ENCODE measurements at places on chromosomes 5 and 9.

GRCh38 chr9:114214181-114214580 lies 58.8 kb downstream of the COL27A1 start:
- no peak for DNase-seq

DNA sequence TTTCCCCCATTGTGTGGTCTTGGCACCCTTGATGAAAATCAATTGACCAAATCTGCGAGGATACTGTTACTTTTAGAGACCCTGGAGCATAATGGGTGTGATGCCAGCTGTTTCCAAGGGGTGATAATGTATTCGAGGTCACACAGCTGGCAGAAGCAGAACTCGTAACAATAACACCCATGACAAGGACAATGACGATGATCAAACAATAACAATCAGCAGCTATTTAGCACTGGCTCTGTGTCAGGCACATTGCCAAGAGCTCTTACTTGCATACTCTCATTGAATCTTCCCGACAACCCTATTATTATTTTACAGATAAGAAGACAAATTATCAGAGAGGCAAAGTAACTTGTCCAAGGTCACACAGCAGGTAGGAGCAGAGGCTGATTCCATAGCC lies 223.7 kb upstream of the MSX2 start:
- DNase-seq: no peak

- no peak for DNase-seq
Measured at GRCh38 chr9:99299211-99300102, 77.4 kb downstream of the SEC61B start.

- no peak for DNase-seq
Measured at GRCh38 chr5:20335978-20336377, 348.0 kb upstream of the CDH18 start.

DNA sequence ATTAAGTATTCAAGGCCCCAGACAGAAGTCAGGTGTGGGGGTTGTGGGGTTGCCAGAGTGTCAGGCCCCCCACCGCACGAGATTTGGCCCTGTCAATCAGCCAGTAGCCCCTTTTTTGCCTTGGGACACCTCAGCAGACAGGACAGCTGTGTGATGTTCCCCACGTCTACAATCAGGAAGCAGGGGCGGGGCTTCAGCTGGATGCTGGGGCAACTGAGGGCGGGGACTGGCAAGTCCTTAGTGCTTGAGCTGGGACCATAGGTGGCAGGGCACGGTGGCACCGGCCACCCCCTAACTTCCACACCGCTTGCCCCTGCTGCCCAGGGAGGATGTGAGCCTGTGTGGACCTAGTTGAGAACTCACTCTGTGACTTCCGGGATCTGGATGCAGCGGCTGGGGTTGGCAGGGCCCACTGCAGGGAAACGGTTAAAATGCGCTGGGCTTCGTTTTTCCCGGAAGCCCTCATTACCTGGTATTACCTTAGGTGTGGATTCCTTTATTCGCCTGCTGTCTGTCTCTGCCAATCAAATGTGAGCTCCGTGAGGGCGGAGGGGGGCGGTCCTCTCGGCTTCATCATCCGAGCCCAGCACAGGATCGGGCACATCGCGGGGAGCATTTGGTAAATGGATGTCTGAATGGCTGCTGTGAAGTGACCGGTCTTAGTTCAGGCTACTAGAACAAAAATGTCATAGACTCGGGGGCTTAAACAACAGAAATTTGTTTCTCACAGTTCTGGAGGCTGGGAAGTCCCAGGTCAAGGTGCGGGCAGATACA lies 7.5 kb upstream of the GTF3C5 start:
- peak; percentile 54 for DNase-seq

- no peak for DNase-seq
Measured at GRCh38 chr5:113087976-113088514, 111.4 kb downstream of the DCP2 start.

DNA sequence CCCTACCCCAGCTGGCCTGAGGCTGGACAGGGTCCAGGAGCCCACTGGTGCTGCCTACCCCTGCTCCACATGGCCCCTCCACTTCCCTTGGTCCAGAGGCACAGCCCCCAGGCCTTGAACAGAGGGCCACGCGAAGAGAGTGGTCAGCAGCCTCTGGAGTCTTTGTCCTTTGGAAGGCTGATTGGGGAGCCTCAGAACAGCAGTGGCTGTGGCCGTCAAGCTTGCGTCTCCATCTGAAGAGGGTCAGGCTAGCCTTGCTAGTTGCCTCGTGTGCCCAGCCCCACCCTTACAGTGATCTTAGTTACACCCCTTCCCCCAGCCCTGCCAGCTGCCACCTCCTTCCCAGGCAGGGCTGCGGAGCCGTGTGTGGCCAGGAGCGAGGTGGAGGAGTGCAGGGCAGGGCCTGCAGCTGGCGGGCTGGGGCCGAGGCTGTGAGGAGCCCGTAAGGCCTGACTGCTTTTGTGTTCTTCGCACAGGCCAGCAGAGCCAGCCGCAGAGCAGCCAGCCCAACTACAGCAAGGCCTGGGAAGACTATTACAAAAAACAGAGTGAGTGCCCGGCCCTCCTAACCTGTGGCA lies 30.1 kb upstream of the PRDM12 start:
- no peak for DNase-seq

DNA sequence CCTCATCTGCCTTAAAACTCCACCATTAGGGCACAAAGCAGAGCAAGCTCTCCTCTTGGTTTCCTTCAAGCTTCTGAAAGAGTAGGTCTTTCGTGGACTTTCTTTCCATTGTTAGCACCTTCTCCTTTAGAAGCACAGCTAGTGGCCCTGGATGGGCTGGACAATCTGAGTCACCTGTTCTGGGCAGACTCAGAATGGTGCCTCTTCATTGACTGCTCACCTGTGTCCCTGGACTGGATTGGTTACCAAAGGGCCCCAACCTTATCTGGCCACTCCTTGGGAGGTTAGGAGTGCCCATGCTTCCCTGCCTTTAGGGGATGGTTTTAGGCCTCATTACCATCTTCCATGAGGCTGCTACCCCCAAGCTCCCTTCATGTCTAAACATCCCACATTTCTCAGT lies 23.2 kb downstream of the TMEM174 start:
- no peak for DNase-seq

- DNase-seq: no peak
Measured at GRCh38 chr9:70013598-70014196, 30.0 kb upstream of the MAMDC2 start.

- DNase-seq: no peak
Measured at GRCh38 chr5:170861917-170862766, at the start of gene RANBP17. Gene RANBP17 (plus strand): TSS chr5:170862018.

GRCh38 chr9:93154293-93154903 lies 20.3 kb upstream of the NINJ1 start:
- DNase-seq: peak; percentile 59

GRCh38 chr5:125171641-125172040 lies 425.2 kb upstream of the ZNF608 start:
- no peak for DNase-seq

GRCh38 chr5:29252390-29252789 lies 1941.1 kb upstream of the CDH6 start:
- DNase-seq: no peak

DNA sequence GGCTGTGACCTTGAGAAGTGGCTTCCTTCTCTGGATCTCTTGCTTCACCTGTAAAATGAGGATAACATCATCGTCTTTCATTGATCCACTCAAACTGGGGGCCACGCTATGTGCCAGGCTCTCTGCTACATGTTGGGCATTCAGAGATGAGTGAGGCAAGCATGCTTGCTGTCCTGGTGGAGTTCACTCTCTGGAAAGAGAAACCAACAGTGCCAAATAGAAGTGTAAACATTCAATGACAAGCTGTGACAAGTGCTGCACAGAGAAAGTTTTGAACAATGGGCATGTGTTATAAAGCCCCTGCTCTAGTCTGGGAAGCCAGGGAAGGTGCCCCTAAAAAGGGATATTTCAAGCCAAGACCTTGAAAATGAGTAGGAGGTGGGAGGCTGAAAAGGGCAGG lies 50.9 kb upstream of the AFAP1L1 start:
- no peak for DNase-seq

DNA sequence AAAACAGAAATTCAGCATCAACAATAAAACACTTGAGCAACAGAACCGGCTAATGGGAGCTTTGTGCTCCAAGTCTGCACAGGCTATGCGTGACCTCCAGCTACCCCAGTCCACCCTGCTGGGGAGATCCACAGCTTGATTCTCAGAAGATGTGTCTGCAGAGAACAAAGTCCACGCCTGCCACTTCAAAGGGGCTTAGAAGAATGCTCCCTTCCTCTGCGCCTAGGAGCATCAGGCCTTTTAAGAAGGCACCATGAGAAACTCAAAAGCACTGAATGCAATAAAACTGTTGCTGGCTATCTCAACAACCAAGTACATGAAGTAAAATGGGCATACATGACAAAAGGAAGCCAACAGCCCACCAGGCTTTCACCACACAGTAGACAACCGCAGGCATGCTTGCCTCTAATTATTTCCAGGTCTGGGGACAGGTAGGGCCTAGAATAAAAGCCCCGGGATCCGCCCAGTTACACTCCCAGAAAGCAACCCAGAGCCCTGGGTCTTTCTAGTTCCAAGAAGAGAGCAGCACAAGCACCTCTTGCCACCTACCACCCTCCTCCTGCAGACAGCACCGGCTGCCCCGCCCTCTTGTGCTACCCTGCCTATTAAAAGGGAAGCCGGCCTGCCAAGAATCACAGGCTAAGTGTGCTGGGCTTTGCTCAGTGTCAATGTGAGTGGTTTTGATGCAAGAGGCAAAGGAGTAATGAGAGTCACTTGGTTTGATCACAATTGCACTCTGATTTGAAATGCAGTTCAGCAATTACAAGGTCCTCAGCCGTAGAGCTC lies 123.2 kb downstream of the SPOCK1 start:
- no peak for DNase-seq

DNA sequence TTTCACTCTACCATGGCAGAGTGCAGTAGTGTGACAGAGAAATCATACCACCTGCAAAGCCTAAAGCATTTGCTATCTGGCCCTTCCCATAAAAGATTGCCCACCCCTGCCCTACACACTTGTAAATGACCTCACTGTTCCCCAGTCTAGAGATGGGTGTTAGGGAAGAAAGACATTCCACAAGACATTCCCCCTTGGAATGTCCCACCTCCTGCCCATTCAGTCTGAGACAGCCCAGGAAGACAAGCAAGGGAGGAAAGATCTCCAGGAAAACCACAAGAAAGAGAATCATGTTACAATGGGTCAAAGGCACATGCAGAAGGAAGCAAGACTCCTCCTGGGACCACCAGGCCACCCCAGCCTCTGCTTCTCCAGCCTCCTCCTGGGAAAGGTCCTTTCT lies 230.0 kb downstream of the AGTPBP1 start:
- no peak for DNase-seq
